PC-3 (cell line): ENCODE measurements at places on chromosomes 7 and 10. TPM values are rescaled to one million over a fixed set of nuclear protein-coding genes. Genes with fewer than 3 reads are reported as not detected.

- H3K27ac ChIP-seq, result no peak overlapping the region
- H3K27me3 ChIP-seq, result peaks cover 16% of the 10 kb centered on the region
- H3K4me3 ChIP-seq, result no peak overlapping the region
- DNase-seq, result peak; percentile 42
- peaks cover 19% of the 10 kb centered on the region; the same call in 1 of the 2 replicates for H3K4me1 ChIP-seq
These were observed 4.8 kb upstream of the BMPER start for GRCh38 chr7:33900501-33900900.

- H3K4me1 ChIP-seq, result no peaks in the 10 kb centered on the region
- DNase-seq, result no peak
- H3K27ac ChIP-seq, result no peak overlapping the region
- H3K27me3 ChIP-seq, result peaks cover 42% of the 10 kb centered on the region
These were observed 2.1 kb upstream of the ZNF804B start for GRCh38 chr7:88757371-88757770.

GRCh38 chr10:89404104-89405047, 10.0 kb upstream of the IFIT5 start:
- no peaks in the 10 kb centered on the region for H3K27me3 ChIP-seq
- H3K27ac ChIP-seq, result no peak overlapping the region
- no peak overlapping the region for H3K4me3 ChIP-seq
- no peaks in the 10 kb centered on the region for H3K36me3 ChIP-seq
- no peaks in the 10 kb centered on the region for H3K4me1 ChIP-seq

The ACHE gene
- 0.40 and 1.3 TPM in 2 replicates for total RNA-seq

DNA sequence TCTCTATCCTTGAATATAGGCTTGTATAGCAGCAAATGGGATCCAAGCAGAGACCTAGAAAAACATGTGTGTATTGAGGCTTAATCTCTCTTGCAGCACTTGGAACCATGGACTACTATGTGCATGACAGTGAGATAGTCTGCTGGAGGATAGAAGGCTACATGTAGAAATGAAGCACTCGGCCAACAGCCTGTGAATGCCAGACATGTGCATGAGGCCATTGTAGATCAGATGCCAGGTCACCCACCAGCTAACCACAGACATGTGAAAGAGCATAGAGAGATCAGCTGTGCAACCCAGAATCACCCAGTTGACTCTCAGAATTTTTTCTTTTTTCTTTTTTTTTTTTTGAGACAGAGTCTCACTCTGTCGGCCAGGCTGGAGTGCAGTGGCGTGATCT, 90.9 kb downstream of the NT5C2 start:
- H3K4me3 ChIP-seq, result no peak overlapping the region
- H3K27ac ChIP-seq, result no peak overlapping the region
- no peaks in the 10 kb centered on the region for H3K27me3 ChIP-seq
- no peak for DNase-seq

DNA sequence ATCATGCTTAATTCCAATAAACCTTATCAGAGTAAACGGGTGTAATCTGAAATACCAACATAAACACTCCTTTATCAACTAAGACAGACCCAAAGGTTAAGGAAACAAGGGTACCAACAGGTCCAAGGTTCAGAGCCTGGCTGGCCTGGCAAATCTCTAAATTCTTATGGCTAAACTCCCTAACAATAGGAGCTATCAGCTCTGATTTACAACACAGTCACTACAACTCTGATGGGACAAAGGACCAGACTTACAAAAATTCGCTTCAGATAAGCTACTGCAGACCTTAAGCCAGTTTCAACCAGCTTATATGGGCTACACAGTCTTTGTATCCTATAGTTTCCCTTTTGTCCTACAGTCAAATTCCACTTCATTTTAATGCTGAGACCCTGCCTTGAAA, 381.9 kb downstream of the ZWINT start:
- no peak overlapping the region for H3K27ac ChIP-seq
- no peaks in the 10 kb centered on the region for H3K4me1 ChIP-seq
- no peaks in the 10 kb centered on the region for H3K27me3 ChIP-seq
- no peak for DNase-seq
- no peak overlapping the region for H3K4me3 ChIP-seq

The SKIDA1 gene
- 0.17 and 0.26 TPM in 2 replicates for total RNA-seq

DNA sequence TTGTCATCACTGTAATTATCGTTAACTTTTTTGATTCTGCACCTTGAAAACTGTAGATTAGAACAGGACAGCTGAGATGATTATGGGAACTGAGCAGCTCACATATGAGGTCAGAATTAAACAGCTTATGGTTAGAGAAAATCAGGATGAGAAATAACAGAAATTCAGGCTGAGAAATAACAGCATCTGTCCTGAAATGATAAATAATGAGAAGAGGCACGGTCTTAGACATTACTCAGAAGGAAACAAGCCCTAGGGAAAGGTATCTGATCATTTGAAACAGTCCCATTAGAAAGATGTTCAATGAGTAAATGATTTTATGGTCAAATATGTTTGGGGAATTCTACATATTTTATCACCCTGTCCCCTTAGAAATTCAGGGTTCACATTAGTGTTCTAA, 65.6 kb upstream of the PCGF5 start:
- no peaks in the 10 kb centered on the region for H3K36me3 ChIP-seq
- no peak overlapping the region for H3K4me3 ChIP-seq
- H3K27me3 ChIP-seq, result peaks cover 6% of the 10 kb centered on the region; the same call in 1 of the 2 replicates
- H3K4me1 ChIP-seq, result no peaks in the 10 kb centered on the region
- DNase-seq, result no peak

GRCh38 chr7:2393706-2394105, 9.7 kb upstream of the CHST12 start:
- H3K4me3 ChIP-seq, result no peak overlapping the region
- DNase-seq, result no peak
- no peaks in the 10 kb centered on the region for H3K27me3 ChIP-seq
- H3K36me3 ChIP-seq, result no peaks in the 10 kb centered on the region

GRCh38 chr7:107856806-107857540, 34.0 kb upstream of the DLD start:
- no peaks in the 10 kb centered on the region for H3K36me3 ChIP-seq
- H3K27me3 ChIP-seq, result no peaks in the 10 kb centered on the region
- H3K4me1 ChIP-seq, result peaks cover 17% of the 10 kb centered on the region
- no peak overlapping the region for H3K4me3 ChIP-seq

DNA sequence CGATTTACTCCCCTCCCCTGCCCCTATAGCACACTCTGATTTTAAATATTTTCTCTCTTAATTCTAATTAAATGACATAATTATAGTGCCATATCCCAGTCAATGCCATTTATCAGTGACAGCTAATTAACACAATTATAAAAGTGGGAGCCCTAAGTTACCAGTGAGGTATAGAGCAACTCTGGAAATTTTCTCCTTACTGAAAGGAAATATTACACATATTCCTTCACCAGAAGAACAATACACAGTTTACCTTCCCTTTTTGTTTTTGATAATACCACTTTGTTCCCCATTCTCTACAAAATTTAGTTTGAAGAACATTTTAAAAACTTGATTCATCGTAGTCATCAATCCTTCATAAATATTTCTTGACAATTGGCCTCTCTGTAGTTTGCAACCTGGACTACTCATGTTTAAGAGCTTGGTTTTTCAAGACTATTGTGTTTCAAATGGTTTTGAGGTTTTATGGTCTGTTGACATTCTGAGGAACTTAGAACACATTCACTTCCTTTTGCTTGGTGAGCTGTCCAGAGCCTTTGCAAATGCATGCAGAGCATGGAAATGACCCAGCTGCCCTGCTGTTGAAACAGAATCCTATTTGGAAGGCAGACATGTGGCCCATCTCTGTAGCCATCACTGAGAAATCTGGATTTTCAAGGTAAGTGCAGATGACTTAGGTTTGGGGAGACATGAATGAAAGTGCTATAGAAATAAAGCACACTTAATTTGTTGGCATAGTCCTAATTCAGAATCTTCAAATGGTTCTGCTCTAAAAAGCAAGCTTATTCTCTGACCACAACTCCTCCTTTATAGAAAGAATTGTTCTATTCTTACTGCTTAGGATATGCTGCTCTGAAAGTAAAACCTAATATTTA, at the start of gene GPR141:
GPR141 (plus strand) TSS at position 521 of the 875 bp plus-strand sequence. CDS start 56,628 bp downstream, outside the sequence.
- H3K27ac ChIP-seq, result no peak within 1 kb of the TSS
- no peak within 1 kb of the TSS for H3K4me3 ChIP-seq
- H3K27me3 ChIP-seq, result no peaks in the 10 kb centered on the region
- H3K36me3 ChIP-seq, result no peaks in the 10 kb centered on the region
- peak; percentile 24 for DNase-seq

DNA sequence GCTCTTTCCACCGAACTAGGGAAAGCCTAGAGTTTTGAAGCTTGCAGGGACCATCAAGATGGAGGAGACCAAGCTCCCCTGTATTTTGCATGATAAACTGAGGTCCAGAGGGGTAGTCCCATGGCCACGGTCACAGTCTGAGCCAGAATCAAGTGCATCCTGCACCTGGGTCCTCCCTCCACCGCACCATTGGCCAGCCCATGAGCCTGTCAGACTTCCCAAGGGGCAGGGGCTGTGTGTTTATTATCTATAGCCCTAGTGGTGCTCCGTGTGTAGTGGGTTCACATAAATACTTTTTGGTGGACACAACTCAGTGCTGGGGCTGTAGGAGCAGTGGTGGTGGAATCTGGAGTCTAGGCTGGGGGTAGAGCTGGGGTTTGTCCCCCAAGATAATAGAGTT, 3.6 kb downstream of the CALHM3 start:
- DNase-seq, result no peak
- no peak overlapping the region for H3K27ac ChIP-seq
- H3K27me3 ChIP-seq, result no peaks in the 10 kb centered on the region
- no peak overlapping the region for H3K4me3 ChIP-seq
